ENCODE measurements at places on chromosomes 11 and 22.

DNA sequence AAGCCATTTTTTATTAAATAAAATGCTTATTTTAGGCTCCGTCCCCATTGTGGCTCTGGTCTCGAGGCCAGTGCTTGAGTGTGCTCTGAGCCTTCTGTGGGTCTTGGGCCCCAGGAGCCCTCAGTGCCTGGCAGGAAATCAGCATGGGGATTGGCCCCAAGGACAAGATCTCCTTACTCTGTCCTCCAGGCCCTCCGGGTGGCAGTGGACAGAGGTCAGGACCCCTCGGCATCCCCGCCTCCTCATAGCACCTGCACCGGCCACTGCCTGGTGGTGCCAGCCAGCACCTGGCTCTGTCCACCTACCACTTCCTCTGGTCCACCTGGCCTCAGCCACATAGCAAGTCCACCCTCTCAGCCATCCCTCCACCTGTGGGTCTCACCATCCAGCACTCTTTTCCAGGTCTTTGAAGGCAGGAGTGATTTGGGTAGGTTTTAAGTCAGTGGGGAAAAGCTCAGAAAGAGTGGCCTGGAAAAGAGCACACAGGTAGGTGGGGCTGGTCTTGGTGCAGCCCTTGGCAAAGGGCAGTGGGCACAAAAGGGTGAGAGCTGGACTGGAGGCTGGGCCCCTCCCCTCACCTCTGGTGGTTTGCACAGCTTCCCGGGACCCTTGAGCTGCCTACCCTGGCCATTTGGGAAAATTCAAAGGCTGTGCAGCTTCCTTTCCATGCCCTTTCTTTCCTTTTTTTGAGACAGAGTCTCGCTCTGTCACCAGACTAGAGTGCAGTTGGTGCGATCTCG, 3.5 kb downstream of the CLDN5 start:
- no peak for DNase-seq

- no peak for DNase-seq
These were observed 48.7 kb downstream of the KCNQ1OT1 start for GRCh38 chr11:2651054-2651617.

GRCh38 chr11:10930224-10930971, 72.5 kb upstream of the ZBED5 start:
- DNase-seq = no peak

DNA sequence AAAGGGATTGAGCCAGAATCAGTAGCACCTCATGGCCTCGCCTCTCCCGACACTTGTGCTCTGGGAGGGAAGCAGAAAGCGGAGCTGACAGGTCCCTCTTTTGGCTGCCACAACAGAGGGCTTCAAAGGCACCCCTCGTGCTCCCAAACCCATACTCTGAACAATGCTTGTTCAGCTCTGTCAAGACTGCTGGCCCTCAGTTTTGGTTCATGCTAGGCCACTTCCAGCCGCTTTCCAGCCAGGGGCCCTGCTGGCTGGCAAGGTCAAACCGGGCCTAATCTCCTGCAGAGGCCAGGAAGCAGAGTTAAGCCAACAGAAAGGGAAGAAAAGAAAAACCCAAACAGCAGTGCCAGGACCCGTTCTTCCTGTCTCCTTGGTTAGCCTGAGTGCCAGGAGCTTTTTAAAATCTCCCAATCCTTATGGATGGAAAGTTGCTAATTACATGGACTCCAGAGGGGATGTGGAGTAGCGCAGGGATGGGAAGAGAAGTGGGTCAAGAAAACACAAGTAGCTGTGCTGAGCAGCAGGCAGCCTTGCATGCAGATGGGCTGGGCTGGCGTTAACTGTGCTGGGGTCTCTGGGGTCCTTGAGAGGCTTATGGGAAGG, 150.6 kb downstream of the GRIK4 start:
- DNase-seq = no peak

DNA sequence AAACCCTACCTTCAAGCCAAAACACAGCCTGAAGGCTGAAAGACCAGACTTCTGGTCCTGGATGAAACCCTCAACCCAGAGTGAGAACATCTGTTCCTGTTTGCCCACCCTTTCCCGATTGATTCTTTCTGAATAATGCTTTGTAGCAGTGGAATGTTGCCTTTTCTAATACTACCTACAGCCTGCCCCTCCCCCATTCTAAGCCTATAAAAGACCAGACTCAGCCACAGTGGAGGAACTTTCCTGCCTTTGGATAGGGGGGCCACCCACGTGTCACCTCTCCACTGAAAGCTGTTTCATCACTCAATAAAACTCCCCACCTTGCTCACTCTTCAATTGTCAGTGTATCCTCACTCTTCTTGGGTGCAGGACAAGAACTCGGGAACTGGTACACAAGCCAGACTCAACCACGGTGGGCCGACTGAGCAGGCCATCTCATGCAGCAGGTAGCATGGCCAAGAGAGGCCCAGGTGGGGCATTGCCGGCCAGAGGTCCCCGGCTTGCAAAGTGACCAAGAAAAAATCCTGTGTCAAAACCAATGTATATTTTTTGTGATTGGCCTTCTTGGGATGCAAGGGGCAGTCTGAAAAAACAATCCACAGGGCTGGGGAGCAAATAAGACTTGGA, 6.6 kb upstream of the APOL6 start:
- DNase-seq = no peak

- no peak for DNase-seq
These were observed 19.8 kb upstream of the OOSP1 start for GRCh38 chr11:59918480-59918879.

GRCh38 chr22:33401291-33401690, 343.1 kb upstream of the SYN3 start:
- DNase-seq = no peak

- DNase-seq = no peak
These were observed 99.1 kb upstream of the GRAMD1B start for GRCh38 chr11:123330948-123331347.

DNA sequence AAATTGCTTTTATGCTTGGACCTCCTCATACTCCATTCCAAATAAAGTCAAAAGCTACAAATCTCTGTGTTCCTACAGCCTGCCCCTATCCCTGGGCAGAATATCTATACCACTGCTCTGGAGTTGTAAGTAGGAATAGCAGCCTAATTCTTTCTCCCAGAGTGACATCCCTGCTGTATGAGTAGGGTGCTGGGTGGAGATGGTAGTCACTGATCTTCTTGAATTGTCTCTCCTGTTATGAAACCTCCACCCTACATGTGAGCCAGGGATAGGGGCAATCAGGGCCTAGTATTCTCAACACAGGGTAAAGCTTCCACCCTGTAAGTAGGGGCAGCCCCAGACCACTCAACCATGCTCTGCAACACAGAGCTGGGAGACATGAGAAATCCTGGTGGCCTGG, 19.8 kb downstream of the GALNT18 start:
- no peak for DNase-seq

DNA sequence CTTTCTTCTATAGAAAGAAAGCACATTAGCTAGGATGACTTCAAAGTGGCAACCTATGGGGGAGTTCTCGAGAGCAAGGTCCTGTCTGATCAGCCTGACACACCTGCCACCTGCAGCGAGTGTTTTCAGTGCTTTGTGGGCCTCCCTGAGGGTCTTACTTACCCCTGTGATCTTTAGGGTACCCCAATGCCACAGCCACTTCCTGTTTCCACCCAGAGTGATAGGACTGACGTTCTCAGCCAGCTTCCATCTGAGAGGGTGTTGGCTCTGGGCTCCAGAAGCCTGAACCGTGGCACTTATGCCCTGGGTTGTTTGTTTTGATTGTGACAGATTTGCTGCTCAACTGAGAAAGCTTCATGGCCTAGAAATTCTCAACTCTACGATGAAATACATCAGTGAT, 21.7 kb upstream of the ANKK1 start:
- no peak for DNase-seq

DNA sequence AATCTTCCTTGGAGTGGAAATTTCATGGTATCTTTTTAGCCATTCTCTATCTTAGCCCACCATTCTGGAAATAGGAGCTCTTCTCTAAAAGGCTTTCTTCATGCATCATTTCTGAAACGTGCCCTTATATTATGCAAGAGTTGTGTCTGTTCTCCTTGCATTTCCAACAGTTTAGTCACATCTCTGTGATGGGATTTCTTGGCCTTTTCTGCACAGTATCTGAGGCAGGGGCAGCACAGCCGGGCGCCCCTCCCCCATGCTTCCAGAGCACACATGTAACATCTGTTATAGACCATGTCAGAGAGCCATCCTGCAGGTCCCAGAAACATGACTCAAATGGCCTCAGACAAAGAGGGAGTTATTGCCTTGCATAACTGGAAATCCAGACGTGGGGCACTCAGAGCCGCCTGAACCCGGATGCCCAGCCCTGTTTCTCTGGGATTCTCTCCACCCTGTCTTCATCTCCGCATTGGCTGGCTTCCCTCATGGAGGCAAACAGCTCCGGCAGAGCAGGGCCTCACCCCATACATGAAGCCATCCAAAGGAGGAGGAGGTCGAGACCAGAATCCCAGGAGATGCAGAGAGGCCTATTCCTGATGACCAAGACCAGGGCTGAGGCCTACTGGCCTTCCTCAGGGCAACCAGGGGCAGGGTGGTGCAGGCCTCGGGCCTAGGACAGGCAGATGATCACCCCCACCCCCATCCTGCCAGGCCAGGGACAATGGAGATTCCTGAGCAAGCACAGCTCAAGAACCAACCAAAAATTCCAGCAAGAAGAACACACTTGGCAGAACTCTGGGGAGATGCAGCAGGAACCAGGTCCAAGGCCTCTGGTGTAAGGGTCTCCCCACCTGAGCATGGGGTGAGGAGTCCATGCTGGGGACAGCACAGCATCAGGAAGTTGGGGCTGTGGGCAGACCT, 61.3 kb downstream of the IGLL5 start:
- DNase-seq = no peak

DNA sequence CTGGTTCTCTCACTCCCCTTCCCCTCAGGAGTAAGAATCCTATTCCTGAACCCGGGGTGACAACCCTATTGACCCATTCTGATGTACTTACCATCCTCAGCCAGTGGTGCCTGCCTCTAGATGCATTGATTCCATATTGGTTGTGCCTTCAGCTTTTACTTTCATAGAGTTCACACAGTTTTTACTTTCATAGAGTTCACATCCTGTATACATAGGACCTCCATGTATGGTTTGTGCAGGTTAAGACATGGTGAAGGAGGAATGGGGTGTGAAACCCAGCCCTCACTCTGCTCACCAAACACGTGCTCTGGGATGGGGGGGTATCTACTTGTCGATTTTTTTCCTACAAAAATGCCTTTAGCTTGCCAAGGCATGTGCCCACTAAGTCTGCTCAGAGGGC, 105.6 kb upstream of the TBCEL start:
- DNase-seq = no peak

DNA sequence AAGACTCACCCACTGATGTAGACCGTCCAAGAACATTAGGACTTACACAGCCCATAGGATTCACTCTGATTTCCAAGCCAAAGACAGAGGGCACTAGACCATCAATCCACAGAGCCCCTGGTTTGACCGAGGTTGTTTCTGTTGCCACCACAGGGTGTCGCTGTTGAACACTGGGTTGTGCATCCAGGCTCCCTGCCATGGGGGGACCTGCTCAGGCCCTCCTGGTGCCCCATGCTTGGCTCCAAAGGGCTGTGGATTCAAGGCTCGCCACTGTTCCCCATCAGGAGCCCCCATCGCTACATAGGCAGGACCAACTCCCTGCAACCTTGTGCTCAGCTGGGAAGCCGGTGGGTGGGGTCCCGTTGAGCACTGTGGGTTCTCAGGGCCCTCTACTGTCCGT, 128.0 kb upstream of the ANO1 start:
- DNase-seq = peak; percentile 39

DNA sequence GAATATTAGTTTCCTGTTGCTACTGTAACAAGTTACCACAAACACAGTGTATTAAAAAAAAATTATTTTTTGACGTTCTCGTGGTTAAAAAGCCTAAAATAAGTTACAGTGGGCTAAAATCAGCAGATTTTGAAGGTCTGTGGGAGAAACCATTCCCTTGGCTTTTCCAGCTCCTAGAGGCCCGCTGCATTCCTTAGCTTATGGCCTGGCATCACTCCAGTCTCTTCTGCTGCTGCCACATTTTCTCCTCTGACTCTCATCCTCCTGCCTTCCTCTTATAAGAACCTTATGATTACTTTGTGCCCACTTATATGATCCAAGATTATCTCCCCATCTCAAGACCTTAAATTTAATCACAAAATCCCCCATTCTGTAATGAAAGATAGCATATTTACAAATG, 392.7 kb downstream of the GUCY1A2 start:
- no peak for DNase-seq

GRCh38 chr11:22344081-22344480, 5.9 kb downstream of the SLC17A6 start:
- no peak for DNase-seq

DNA sequence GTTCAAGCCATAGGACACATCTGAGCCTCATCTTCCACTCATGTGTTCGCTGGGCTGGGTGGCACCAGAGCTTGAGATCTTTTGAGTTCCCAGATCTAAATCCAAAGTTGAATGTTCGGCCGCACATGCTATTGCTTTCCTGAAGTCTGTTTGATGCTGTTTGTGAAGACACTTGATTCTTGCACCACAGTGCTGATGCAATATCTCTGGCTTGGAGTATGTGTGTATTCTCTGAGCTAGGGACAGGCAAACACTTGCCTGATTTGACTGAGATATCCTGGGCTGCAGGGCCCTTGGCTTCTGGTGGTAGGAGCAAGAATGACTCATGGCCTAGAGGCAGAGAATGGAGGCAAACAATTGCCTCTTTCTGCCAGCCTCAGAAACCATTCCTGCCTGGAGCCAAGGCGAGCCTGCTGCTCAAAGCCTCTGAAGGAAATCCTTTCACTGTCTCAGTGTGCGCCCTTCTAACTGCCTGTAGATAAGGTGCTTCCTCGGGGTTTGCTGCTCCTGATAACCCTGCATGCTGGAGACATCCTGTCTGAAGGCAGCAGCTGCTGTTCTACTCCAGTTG, 73.0 kb downstream of the CYB5R2 start:
- DNase-seq = peak; percentile 39

DNA sequence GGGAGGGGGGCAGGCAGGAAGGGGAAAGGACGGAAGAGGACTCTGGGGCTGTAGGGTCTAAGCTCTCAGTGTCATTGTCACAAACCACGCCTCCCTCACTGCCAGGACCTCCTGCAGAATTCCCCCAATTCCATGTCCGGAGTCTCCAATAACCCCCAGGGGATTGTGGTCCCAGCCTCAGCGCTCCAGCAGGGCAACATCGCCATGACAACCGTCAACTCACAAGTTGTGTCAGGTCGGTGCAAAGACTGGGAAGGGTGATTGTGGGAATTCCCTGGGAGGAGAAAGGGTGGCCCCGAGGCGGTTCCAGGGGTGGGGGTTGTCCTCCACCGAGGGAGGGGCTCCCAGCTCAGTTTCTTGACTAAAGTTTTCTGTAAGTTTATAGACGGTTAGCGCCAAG, 86.0 kb downstream of the FEZ1 start:
- DNase-seq = no peak

DNA sequence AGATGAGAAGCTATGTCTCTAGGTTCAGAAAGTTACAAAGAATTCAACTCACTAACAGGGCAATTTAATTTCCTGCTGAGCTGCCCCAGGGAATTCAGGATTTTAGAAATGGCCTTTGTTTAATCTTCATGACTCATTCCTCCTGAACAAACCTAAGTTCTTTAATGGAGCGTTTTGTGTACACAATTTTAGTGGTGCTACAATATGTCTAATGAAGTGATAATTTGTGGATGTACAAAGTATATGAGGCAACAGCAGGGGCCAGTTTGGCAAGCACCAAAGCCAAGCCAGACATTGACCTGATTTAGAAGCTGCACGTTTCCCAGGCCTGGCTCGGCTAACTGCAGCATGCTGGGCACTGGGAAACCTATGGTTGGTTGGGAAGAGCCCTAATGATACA, 34.4 kb upstream of the HEPHL1 start:
- DNase-seq = peak; percentile 54

- DNase-seq = no peak
These were observed 35.2 kb downstream of the SESN3 start for GRCh38 chr11:95195831-95196230.

GRCh38 chr11:13921545-13921944, 41.0 kb upstream of the SPON1 start:
- DNase-seq = no peak

GRCh38 chr11:108117746-108118371, 3.5 kb upstream of the ACAT1 start:
- DNase-seq = peak; percentile 34
